T-helper 1 cell treated with Interleukin-12 subunit alpha and Interleukin-12 subunit beta and Interleukin-4 antibody, amounts not matched to agents 30 ng/mL and 1 ng/mL, for 36 hours (primary cell): ENCODE measurements at places on chromosomes 7 and 10. TPM values are rescaled to one million over a fixed set of nuclear protein-coding genes. Genes with fewer than 3 reads are reported as not detected.

FAM171A1 gene
- total RNA-seq: 1.6 TPM in 2 replicates

KLF14 gene
- total RNA-seq: not detected in 2 replicates

DKK1 gene
- not detected in 2 replicates for total RNA-seq

FOXP2 gene
- not detected in 2 replicates for total RNA-seq

TUBAL3 gene
- not detected in 2 replicates for total RNA-seq

MPP7 gene
- 3.2 and 3.6 TPM in 2 replicates for total RNA-seq

TMEM213 gene
- 3.7 and 4.6 TPM in 2 replicates for total RNA-seq

LIPJ gene
- total RNA-seq: 0.10 TPM in 1 of 2 replicates, not detected in the other

FAM200A gene
- 4.2 and 4.5 TPM in 2 replicates for total RNA-seq

VGF gene
- total RNA-seq: 0.20 and 0.37 TPM in 2 replicates

STEAP2 gene
- 0.07 TPM in 1 of 2 replicates, not detected in the other for total RNA-seq

NKX2-3 gene
- total RNA-seq: not detected in 2 replicates

CFAP46 gene
- not detected in 2 replicates for total RNA-seq

PIK3CG gene
- 36.5 and 39.3 TPM in 2 replicates for total RNA-seq

AKR1C8 gene
- 1.4 and 1.9 TPM in 2 replicates for total RNA-seq

LRRC18 gene
- not detected in 2 replicates for total RNA-seq

HSPA12A gene
- total RNA-seq: 0.05 and 0.10 TPM in 2 replicates

BICC1 gene
- total RNA-seq: not detected in 2 replicates

HMX3 gene
- total RNA-seq: not detected in 2 replicates

MUC3A gene
- not detected in 2 replicates for total RNA-seq

RNF32 gene
- 3.7 TPM in 2 replicates for total RNA-seq

SPACDR gene
- 2.5 and 2.9 TPM in 2 replicates for total RNA-seq

LBX1 gene
- total RNA-seq: not detected in 2 replicates

TMEM196 gene
- total RNA-seq: not detected in 2 replicates

GPR15LG gene
- total RNA-seq: not detected in 2 replicates
